ENCODE measurements at places on chromosomes 13 and 19.

GRCh38 chr13:61247149-61247936 lies 168.3 kb downstream of the PCDH20 start:
- no peak for DNase-seq

GRCh38 chr19:4149518-4150288 lies 3.7 kb upstream of the CREB3L3 start:
- DNase-seq: no peak

DNA sequence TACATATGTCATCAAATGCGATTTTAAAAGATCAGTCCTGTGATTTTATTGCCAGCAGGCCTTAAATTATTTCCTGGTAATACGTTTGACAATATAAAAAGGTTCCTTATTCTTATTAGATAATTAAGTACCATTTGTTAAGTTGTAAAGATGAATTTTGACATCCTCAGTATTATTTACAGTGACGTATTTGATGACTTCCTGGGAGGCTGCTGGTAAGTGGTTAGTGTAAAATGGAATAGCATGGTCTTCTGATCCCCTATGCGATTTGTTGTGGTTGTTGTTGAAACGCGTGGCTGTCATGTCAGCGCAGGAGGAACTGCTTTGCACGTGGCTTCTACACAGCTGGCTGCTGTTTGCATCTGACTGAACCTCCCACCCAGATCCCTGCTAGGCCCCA lies 99.7 kb downstream of the DCLK1 start:
- DNase-seq: no peak

DNA sequence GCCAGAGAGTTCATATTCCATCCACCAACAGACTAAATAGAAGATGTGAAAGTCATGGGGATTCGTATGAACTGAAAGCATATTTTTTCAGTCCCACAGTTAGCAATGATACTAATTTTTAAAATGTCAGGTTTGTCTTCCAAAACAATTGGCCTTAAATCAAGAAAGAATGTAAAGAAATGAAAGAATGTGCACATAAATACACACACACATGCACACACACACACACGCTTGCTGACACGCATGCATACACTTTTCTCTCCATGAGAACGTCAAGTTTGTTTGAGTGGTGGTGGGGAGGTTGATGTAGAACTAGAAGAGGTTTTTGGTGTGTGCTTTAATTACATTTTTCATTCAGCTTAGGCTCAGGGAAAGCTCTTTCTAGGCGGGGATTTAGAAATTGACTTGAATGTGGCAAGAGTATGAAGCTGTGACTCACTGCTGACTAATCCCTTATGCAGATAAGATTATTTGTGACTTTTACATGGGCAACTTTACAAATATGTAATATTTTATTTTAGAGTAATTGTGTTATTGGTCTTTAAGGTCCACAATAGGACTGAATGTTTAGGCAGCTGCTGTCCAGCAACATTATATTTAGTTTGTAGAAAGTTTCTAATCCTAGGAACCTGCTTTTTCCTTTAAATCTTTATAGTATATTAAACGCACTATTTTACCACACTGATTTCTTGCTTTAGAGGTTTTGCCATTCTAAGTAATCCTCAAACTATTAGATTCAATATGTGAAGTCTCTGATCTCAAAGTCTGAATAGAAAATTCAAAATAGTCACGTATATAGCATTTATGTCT lies 18.8 kb downstream of the FLT1 start:
- no peak for DNase-seq

GRCh38 chr19:17687141-17687856 lies 855 bp downstream of the UNC13A start:
- no peak for DNase-seq
